ENCODE measurements at places on chromosomes 4 and X. TPM values are rescaled to one million over a fixed set of nuclear protein-coding genes. Genes with fewer than 3 reads are reported as not detected.
A peak's percentile ranks its signal among the peaks of the same experiment; 100 is the strongest.

DNA sequence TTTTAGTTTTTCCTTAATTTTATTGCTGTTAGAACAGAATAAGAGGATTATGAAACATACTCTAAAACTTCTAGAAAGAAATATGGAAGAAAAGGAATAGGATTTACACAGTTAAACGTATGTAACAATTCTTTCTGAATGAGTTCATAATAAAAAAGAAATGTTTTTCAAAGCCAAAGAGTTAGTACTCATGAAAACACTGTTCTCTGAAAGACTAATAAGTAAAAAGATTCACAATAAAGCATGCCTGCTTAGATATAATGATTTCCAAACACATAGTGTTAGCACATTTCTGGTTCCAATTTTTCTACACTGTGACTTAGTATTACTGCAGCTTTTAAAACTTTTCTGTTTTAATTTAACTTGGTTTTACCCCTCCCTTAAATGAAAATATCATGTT, 49.8 kb upstream of the PRSS48 start:
- peak overlapping the region; percentile 51 for H3K4me3 ChIP-seq
- H3K27ac ChIP-seq, result peak overlapping the region; percentile 47
- no peaks in the 10 kb centered on the region for H3K36me3 ChIP-seq
- H3K4me1 ChIP-seq, result peaks cover 7% of the 10 kb centered on the region
- no peaks in the 10 kb centered on the region for H3K27me3 ChIP-seq
- DNase-seq, result no peak

DNA sequence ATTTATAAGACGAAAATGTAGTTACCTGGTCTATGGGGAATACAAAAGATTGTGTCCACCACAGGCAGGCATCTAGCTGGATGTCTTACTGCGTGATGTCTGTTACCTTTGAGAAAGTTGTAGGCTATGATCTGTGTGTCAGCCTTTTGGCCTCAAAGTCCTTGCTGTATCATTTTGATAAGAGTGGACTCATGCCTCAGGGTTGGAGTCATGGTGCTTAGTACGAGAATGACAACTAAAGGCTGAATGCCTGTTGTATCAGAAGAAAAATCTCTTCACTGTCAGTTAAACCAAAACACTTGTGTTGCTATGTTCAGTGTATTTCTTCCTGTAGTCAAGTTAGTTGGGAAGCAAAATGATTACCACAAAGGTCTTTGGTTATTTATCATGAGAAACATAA, 226.2 kb downstream of the ARHGAP10 start:
- H3K4me1 ChIP-seq, result peaks cover 33% of the 10 kb centered on the region
- DNase-seq, result no peak
- no peak overlapping the region for H3K4me3 ChIP-seq
- peak overlapping the region; percentile 51 for H3K27ac ChIP-seq
- no peaks in the 10 kb centered on the region for H3K27me3 ChIP-seq

- no peak overlapping the region for H3K4me3 ChIP-seq
- no peaks in the 10 kb centered on the region for H3K36me3 ChIP-seq
- peaks cover 11% of the 10 kb centered on the region for H3K4me1 ChIP-seq
- no peak overlapping the region for H3K27ac ChIP-seq
- no peaks in the 10 kb centered on the region for H3K27me3 ChIP-seq
Measured at GRCh38 chr4:169338241-169338640, 67.5 kb upstream of the SH3RF1 start.

Gene AVPR2
- 2.5 TPM for polyA plus RNA-seq

DNA sequence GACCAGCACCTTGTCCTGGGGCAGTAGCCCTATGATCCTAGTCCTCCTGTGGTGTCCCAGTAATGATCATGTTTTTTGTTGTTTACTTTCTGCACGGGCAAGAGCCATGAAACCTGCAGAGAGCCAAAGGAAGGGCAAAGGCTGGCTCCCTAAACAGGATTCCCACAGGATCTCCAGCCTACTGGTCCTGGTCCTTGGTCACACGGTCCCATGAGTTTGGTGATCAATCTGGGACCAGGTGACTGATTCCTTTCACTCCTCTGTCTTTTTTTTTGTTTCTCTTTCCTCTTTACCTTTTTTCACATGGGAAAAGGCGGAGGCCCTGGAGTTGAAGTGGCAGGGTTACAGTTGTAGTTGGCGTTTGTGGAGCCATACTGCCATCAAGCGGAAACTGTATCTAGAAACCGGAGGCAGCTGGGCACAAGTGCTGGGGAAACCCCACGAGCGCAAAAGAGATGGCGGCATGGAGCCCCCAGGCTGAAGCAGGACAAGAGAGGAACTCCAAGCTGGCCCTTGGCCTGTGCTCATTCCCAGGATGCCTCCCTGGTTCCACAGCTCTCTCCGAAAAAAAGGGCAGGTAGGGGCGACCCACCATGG, 34.6 kb downstream of the NBDY start:
- peak overlapping the region; percentile 91 for H3K4me3 ChIP-seq
- peak; percentile 88 for DNase-seq
- H3K36me3 ChIP-seq, result no peaks in the 10 kb centered on the region
- peaks cover 15% of the 10 kb centered on the region for H3K4me1 ChIP-seq
- no peaks in the 10 kb centered on the region for H3K27me3 ChIP-seq
- H3K27ac ChIP-seq, result peak overlapping the region; percentile 95

DNA sequence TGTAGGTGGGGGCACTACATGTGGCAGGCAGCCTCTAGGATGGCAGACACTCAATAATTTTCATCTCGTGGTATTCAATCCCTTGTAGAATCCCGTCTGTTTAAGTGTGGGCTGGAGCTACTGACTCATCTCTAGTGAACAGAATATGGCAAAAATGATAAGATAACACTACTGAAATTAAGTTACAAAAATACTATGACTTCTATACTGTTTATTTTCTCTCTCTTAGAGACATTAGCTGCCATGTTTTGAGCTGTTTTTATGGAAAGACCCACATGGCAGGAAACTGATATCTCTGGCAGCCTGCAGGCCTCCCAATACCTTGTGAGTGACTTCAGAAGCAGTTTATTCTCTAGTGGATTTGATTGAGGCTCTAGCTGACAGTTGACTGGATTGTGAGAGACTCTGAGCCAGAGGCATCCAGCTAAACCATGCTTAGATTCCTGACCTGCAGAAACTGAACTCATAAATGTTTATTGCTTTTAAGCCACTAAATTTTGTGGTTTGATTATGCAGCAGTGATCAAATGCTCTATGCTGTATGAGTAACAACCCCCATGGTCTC, 298.8 kb upstream of the CTSO start:
- H3K36me3 ChIP-seq, result no peaks in the 10 kb centered on the region
- H3K4me1 ChIP-seq, result no peaks in the 10 kb centered on the region
- no peak overlapping the region for H3K4me3 ChIP-seq
- no peak for DNase-seq
- no peak overlapping the region for H3K27ac ChIP-seq
- no peaks in the 10 kb centered on the region for H3K27me3 ChIP-seq

Gene ZFX
- polyA plus RNA-seq, result 14.9 TPM

GRCh38 chr4:108884596-108884995, 121.7 kb upstream of the ETNPPL start:
- no peak overlapping the region for H3K4me3 ChIP-seq
- no peak overlapping the region for H3K27ac ChIP-seq
- H3K27me3 ChIP-seq, result no peaks in the 10 kb centered on the region
- no peaks in the 10 kb centered on the region for H3K4me1 ChIP-seq

Gene RGN
- 4.0 TPM for polyA plus RNA-seq

DNA sequence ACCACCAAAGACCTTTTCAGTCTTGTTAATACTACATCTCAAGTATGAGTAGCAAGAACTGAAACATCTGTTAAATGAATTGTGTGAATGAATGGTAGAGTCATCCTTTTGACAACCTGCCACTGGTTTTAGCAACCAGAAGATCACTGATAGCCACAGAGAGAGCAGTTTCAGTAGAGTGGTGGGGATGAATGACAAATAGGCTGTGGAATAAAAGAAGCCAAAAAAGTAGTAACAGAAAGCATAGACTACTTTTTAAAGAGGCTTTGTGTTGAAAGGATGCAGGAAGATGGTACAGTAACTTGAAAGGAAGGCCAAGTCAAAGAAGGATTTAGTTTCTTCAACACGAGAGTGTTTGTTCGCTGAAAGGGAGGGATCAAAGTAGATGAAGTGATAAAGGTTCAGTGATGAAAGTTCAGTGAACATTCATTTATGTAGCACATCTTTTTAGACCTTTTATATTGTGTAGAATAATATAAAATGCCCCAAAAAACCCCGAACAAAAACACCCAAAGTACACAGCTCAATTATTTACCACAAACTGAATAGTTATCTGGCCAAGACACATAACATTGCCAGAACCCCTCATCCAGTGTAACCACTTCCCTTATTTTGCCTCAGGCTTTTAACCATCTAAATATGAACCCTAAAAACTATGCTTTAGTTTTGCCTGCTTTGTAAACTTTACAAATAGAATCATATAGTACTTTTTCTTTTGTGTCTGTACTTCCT, 40.1 kb upstream of the EIF1AX start:
- H3K4me1 ChIP-seq, result no peaks in the 10 kb centered on the region
- H3K36me3 ChIP-seq, result no peaks in the 10 kb centered on the region
- peaks cover 8% of the 10 kb centered on the region for H3K27me3 ChIP-seq
- DNase-seq, result no peak

GRCh38 chr4:173934201-173934600, 349.3 kb downstream of the FBXO8 start:
- no peaks in the 10 kb centered on the region for H3K36me3 ChIP-seq
- no peaks in the 10 kb centered on the region for H3K4me1 ChIP-seq
- no peak overlapping the region for H3K4me3 ChIP-seq
- no peak for DNase-seq
- no peaks in the 10 kb centered on the region for H3K27me3 ChIP-seq
- no peak overlapping the region for H3K27ac ChIP-seq

Gene ANXA10
- not detected for polyA plus RNA-seq

DNA sequence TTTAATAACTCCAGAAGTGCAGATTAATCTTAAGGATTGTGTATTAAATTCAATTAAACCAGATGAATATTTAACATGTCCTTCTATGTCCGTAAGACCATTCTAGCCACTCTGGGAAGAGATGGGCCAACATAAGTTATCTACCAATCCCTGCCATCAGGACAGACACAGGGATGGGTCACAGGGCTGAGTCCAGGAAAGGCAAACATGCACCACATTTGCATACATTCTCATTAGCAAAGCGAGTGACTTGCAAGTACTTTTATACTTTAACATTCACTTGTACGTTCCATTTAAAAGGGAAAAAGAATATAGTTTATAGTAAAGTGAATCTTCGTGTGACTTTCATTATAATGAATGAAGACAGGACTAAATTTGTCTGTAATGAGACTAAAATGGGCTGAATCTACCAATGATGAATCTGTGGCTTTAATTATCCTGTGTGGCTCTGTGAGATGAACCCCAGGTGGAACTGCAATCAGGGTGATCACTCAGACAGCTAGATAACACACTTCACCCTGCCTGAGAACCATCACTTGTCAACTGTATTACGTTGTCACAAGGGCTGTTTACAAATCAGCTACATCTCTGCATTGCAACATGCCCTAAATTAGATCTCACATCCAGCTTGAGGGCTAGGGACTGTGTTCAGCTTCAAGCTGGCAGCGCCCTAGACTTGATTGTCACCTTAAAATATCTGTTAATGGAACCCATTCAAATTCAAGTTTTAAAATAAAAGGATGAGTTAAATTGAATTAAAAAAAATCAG, 77.2 kb downstream of the SH3KBP1 start:
- no peak overlapping the region for H3K27ac ChIP-seq
- H3K27me3 ChIP-seq, result no peaks in the 10 kb centered on the region
- H3K4me3 ChIP-seq, result no peak overlapping the region
- DNase-seq, result no peak

DNA sequence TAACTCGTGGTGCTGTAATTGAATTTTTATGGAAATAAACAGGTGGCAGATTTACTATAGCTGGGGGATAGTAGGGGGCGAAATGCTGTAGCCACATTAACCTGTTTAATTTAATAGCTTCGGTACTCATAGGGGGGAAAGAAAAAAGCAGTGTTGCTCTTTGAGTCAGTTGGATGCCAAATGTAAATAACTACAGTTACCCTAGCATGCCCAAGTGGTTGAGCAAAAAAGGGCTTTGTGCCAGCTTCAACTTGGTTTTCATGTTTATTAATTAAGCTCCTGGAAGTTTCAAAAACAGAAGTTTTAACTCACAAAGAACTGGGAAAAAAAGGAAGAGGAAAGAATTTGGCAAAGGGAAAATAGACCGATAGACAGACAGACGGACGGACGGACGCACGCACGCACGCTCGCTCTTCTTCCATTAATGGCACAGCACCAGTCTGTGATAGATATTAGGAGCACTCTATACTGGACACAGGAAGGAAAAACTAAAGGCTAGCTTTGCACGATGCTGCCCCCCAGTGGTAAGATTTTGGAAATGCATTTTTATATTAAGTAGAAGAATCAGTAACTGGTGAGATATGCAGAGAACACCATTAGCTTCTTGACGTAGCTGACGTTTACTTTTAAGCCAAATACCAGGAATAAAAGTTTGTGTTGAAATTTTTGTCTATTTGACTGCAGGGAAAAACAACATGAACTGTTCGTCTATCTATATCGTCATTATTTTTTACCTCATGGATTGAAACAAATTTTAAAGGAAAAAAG, 151.8 kb downstream of the SLC7A11 start:
- no peak for DNase-seq
- H3K27me3 ChIP-seq, result no peaks in the 10 kb centered on the region
- H3K27ac ChIP-seq, result no peak overlapping the region
- peak overlapping the region; percentile 50 for H3K4me3 ChIP-seq
- peaks cover 14% of the 10 kb centered on the region for H3K4me1 ChIP-seq
- no peaks in the 10 kb centered on the region for H3K36me3 ChIP-seq

DNA sequence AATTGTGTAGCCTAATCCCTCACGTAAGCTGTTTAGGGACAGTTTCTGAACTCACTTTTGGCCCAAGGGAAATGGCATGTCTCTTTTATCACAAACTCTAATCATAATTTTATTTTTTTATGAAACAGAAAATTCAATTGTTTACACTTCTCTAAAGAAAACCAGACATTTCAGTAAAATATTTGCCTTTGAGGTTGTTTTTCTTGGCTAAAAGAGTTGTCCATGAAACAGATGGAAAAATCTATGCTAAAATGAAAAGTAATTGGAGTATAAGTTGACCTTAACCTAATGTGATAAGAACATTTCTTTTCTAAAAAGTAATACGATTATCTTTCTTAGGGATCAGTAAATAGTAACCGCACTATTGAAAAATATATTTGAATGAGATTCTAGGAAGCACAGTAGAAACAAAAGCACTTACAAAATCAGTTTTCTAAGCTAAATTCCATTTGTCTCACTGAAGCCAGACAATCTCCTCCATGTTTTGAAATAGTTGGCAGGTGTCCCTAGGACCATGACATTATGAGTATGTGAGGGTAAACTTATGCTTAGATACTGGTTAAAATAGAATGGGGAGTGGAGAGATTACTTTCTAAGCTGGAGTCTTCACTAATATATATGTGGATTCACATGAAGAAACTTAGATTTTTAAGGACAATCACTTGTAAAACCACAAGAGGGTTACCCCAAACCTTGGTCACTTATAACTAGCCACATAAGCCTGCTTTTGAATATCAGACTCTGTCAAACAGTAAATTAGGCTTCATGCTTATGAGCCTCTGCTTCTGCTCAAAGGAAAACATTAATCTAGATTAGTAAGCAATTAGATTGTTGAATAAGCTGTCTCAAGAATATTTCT, 20.1 kb upstream of the TET2 start:
- H3K27me3 ChIP-seq, result no peaks in the 10 kb centered on the region
- no peaks in the 10 kb centered on the region for H3K4me1 ChIP-seq
- no peak overlapping the region for H3K4me3 ChIP-seq
- H3K27ac ChIP-seq, result no peak overlapping the region
- DNase-seq, result no peak

All from psoas muscle (tissue), 8 donors.